ENCODE measurements at places on chromosomes 3 and 15.
A peak's percentile ranks its signal among the peaks of the same experiment; 100 is the strongest.

DNA sequence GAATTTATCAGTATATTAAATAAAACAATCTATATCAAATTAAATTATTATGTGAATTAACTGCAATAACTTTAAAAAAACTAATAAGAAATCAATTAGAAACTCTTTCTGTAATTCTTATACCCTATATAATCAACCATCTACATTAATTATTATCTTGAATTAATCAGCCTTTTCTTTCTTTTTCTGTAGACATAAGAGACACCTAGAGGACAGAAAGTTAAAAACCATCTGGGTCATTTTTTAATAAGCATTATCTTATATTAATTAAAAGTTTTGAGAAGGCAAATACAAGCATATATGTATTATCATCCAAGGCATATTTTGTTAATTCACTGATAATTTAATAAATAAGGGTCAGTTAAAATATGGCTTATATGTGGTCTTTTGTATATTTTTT is 24.2 kb upstream of the SLC25A26 start:
- peak; percentile 18 for DNase-seq

- DNase-seq, result peak; percentile 79
Observed at GRCh38 chr3:43733459-43734384, 43.0 kb downstream of the ABHD5 start.

DNA sequence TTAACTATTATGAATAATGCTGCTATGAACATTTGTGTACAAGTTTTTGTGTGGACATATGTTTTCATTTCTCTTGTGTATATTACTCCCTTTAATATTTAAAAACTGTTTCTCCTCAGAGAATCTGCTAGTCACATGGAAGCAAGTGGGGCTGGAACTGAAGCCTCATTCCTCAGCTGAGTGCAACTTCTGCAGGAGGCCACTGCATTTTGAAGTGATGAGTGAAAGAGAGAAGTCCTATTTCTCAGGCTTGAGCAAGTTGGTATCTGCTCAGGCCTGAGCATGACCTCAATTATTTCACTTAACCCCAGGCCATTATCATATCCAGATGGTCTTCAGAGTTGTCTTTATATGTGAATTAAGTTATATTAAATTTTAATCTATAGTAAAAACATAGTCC is 11.5 kb downstream of the TLR9 start:
- no peak for DNase-seq

DNA sequence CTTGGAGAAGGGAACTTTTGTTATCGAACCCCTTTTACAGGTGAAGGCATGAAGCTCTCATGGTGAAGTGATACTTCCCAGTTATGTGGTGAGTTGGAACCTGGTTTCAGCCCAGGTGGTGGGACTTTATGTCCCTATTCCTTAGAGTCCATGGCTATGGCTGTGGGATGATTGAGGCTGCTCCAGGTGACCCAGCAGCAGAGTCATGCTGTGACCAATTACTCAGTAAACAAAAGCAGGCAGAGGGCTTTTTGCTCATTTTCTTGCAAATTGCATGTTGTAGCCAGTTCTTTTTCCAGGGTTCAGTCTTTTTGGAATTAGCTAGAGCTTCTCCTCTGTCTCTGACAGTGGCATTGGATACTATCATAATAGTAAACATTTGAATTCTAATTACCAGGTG is 70.7 kb downstream of the CACNA2D3 start:
- DNase-seq, result no peak

- no peak for DNase-seq
Observed at GRCh38 chr15:70521576-70522322, 241.6 kb downstream of the UACA start.

- DNase-seq, result no peak
Observed at GRCh38 chr15:89089316-89090230, 1.3 kb downstream of the ABHD2 start.

- no peak for DNase-seq
Observed at GRCh38 chr3:167650459-167650858, 3.3 kb downstream of the WDR49 start.

GRCh38 chr3:147538034-147538433 is 128.9 kb downstream of the ZIC1 start:
- DNase-seq, result no peak

DNA sequence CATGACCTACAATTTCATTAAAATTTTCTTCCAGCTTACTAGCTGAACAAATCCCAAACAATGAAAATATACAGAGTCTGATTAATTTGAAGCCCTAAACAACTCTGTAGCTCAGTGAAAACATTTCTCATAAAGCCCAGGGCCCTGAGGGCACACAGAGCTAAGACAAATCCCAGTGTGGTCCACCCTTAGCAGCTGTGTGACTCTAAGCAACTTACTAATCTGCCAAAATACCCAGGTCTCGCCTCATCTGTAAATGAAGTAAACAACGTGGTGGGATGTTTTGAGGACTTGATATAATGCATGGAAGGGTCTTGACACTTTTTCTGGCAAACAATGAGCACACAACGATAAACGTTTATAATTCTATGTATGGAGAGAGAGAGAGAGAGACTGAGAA is 158.4 kb downstream of the FHIT start:
- no peak for DNase-seq

DNA sequence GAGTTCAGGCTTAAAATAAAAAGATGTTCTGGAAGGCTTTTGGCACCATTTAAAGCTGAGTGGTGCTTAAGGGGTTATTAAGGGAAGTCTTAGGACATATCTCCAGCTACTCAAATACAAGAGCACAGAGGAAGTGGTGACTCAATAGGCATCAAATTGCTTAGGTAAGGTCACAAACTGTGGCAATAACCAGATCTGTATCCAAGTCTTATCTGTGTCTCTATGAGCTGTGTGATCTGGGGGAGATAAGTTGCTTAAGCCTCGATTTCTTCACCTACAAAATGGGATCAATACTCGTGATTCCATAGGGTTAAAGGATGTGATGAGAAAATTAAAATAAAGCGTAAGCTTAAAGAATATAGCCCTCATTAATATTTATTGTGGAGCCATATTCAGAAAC is 7.6 kb downstream of the HDC start:
- DNase-seq, result peak; percentile 36

DNA sequence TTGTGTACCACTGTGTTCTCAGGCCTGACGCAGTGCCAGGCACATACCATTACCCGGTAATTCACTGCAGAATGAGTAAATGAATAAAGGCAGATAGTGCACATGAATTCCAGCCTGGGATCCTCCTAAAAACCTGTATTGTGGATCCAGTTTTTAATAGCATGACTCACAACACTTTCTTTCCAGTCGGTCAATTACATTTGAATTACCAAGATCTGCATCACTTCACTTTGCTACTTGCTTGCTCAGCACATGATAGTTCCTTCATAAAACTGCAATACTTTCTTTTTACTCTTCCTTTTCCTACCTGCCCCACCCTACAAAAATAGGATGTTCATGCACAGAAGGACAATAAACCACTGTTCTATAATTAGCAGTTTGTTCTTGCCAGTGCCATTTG is 553.8 kb downstream of the MAGI1 start:
- peak; percentile 82 for DNase-seq

GRCh38 chr15:31442699-31443111 is 116.1 kb downstream of the KLF13 start:
- DNase-seq, result peak; percentile 40

- DNase-seq, result peak; percentile 85
Observed at GRCh38 chr15:98803228-98804056, 155.1 kb downstream of the IGF1R start.

DNA sequence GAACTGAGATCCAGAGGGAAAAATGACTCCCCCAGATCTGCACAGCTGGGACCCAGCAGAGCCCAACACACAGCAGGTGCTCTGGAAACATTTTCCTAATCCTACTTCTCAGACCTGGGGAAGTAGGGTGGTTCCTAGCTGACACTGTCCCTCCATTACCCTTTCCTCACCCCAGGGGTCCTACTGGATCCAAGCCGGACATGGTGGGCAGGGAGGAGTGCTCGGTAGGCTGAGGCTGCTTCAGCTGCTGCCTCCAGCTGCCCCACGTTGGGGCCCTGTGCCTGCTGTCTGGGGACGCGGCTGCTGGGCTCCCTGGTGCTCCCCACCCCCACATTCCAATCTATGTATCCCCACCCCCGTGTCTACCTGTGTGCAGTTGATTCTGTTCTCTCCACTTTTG is 29.8 kb upstream of the SLC6A6 start:
- no peak for DNase-seq

GRCh38 chr3:27723001-27723445 is 900 bp upstream of the EOMES start:
- DNase-seq, result no peak

DNA sequence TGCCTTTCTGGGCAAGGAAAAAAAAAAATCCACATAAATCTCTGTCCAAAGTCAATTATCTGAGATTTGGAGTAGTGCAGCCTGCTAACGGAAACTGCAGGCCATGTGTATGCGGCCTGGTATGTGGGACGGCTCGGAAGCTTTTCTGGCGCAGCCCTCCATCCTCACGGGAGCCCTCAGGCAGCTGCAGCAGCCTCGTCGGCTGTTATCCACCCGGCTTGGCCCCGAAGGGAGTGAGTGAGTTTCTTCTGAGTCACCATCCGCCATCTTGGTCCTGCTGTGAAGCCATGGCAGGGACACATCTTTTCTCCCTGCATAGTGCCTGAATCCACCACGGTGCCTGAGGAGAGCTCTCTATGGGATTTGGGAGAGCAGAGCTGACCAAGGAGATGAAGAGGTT is 62.8 kb downstream of the POLR2M start:
- no peak for DNase-seq

DNA sequence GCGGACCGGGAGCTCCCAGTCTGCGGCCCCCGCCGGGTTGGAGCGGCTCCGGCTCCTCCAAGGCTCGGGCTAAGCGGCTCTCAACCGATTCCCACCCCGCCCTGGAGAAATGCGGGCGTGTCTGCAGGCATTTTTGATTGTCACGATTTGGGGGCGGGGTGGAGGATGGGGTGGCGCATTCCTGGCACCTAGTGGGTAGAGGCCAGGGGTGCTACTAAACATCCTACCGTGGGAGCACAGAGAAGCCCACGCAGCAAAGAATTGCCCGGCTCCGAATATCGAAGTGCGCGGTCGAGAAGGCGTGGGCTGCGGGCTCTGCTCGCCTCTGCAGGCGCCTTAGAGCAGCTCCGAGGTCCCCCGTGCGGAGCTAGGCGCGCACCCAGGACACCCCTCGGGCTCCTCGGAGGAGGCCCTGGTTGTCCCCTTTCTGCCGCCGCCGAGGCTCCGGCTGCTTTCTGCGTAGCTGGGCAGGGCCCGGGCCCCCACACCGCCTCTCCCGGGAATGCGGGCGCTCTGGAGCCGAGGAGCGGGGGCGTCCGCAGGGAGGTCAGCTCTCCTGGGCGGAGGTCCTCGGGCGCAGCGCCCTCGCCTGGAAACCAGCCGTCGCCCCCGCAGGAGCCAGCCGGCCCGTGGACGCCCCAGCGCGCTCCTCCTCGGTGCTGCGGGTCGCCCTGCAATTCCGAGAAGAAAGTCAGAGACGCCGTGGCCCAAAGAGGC is 16.5 kb upstream of the LAMP3 start:
- no peak for DNase-seq

DNA sequence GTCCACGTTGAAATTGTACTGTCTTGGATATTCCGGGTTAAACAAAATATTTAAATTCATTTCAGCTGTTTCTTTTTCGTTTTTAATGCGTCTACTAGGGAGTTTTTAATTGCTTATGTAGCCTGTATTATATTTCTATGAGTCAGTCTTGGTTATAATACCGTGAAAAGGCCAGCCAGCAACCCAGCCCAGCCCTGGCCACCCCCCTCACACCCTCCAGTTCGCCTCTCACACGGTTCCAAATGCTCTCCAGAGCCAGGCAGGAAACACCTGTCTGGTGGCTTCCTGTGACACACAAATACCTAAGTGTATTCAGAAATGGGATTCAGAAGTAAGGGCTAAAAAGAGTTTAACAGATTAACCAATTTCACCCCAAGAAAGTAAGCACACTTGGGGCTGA is 4.4 kb downstream of the SH3BP5 start:
- DNase-seq, result no peak

DNA sequence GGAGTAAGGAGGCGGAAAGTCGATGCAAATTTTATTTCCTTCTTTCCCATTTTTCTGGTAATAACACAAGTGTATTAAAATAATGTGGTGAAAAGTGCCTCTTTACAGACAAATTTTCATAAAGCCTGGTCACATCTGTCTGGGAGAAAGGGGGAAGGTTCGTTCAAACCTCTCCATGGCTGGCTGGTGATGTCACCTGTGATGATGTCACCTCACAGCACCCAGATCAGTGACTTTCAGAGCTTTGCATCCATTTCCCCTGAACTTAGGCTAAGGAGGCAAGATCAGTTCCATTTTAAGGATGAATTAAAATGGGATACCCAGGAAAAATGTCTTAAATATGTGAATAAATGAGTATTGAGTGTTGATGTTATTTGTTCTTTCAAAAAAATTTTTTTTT is 34.1 kb downstream of the ATP10A start:
- DNase-seq, result no peak

GRCh38 chr3:115720983-115721382 is 97.7 kb downstream of the GAP43 start:
- DNase-seq, result no peak

DNA sequence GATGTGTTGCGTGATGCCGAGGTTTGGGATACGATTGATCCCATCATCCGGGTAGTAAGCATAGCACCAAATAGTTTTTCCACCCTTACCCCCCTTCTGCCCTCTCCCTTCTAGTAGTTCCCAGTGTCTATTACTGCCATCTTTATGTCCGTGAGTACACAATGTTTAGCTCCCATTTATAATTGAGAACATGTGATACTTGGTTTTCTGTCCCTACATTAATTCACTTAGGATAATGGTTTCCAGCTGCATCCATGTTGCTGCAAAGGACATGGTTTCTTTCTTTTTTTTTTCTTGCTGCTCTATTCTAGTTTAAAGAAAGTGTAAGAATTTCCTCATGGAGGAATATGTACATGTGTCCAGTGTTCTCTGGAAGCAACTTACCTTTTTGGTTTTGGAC is 51.8 kb downstream of the NSUN3 start:
- DNase-seq, result no peak

GRCh38 chr15:70327328-70327855 is 229.7 kb upstream of the TLE3 start:
- no peak for DNase-seq

- no peak for DNase-seq
Observed at GRCh38 chr3:128488991-128489673, 3.9 kb downstream of the GATA2 start.

GRCh38 chr3:177530908-177531307 is 333.6 kb upstream of the TBL1XR1 start:
- DNase-seq, result no peak

- DNase-seq, result no peak
Observed at GRCh38 chr15:65082303-65082953, 5.9 kb downstream of the KBTBD13 start.

DNA sequence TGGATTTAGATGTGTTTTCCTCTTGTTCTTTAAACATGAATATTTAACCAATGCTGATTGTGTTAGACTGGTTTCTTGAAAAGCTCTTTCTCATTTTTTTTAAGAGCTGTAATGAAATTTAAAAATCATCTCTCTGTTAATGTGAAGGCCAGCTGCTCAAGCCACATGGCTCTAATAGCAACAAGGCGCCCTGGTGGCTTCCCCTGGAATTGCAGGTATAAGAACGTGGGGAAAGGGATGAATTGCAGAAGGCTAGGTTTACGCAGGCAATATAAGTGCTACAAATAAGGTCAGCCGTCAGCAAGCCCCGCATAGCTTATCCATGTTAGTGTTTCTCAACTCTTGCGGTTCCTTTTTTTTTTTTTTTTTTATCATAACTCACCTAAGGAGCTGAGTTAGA is 108.5 kb downstream of the SAMMSON start:
- DNase-seq, result no peak

- no peak for DNase-seq
Observed at GRCh38 chr3:42403737-42404136, 6.7 kb downstream of the LYZL4 start.

GRCh38 chr3:15649858-15650257 is 48.3 kb downstream of the BTD start:
- DNase-seq, result no peak

- no peak for DNase-seq
Observed at GRCh38 chr3:50390508-50391224, 31.3 kb upstream of the TMEM115 start.
